Activated naive CD4-positive, alpha-beta T cell treated with anti-CD3 and anti-CD28 coated beads for 36 hours (primary cell): ENCODE measurements at places on chromosomes 6 and 20. TPM values are rescaled to one million over a fixed set of nuclear protein-coding genes. Genes with fewer than 3 reads are reported as not detected.

- no peak for DNase-seq
- H3K27me3 ChIP-seq, result no peaks in the 10 kb centered on the region
- no peaks in the 10 kb centered on the region for H3K4me1 ChIP-seq
- H3K27ac ChIP-seq, result no peak overlapping the region
Measured at GRCh38 chr20:40390654-40391053, 298.4 kb downstream of the MAFB start.

GRCh38 chr6:16130437-16130891 lies 1.6 kb downstream of the MYLIP start:
- peaks cover 43% of the 10 kb centered on the region for H3K4me1 ChIP-seq
- H3K27me3 ChIP-seq, result peaks cover 7% of the 10 kb centered on the region
- DNase-seq, result peak; percentile 17
- peak overlapping the region; percentile 92 for H3K27ac ChIP-seq
- peaks cover 10% of the 10 kb centered on the region for H3K36me3 ChIP-seq
- peak overlapping the region; percentile 86 for H3K4me3 ChIP-seq

RGS17 gene
- total RNA-seq, result not detected

- peaks cover 2% of the 10 kb centered on the region for H3K4me1 ChIP-seq
- no peak overlapping the region for H3K27ac ChIP-seq
- peaks cover 28% of the 10 kb centered on the region for H3K27me3 ChIP-seq
- no peaks in the 10 kb centered on the region for H3K36me3 ChIP-seq
- no peak overlapping the region for H3K4me3 ChIP-seq
Measured at GRCh38 chr6:99821164-99821563, 172.9 kb downstream of the MCHR2 start.

MRPL2 gene
- total RNA-seq, result 87.7 TPM

DNA sequence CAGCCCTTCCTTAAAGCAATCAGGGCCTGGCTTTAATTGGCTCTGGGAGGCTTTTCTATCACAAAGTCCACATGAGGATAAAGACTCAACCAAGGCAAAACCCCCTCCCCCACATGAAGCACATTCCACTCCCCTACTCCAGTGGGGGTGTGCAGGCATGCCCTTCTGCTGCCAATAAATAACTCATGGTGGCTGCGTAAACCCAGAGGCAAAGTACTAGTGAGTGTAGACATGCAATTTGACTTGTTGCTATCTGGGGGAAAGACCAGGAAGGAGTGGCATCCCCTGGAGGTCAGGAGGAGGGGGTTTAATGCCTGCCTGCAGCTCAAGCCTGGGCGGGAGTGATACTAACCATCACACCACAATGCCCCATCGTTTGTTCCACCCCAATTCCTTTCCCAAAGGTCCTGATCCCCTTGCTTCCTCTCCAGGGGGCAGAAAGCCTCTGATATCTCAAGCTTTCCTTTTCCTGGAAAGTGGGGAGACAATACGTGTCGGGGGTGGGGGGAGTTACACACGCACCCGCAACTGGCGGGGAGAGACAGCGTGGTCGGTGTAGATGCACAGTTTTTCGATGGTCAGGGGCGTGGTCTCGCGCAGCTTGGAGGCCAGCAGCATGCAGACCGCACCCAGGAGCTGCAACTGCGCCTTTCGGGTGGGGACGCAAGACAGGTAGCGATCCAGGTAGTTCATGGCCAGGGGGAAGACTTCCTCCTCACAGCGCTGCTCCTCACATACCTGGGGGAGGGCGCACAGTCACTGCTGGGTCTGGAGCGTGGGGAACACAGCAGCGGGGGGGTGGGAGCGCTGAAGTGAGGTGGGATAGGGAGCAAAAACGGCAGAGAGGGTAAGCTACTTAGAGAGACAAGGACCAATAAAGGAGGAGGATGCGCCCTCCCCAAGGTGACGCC lies 1.5 kb downstream of the CCND3 start:
- H3K4me3 ChIP-seq, result peak overlapping the region; percentile 100
- H3K4me1 ChIP-seq, result peaks cover 47% of the 10 kb centered on the region
- H3K36me3 ChIP-seq, result peaks cover 63% of the 10 kb centered on the region
- peak overlapping the region; percentile 99 for H3K27ac ChIP-seq
